T47D (cell line): ENCODE measurements at places on chromosomes 4 and X.
A peak's percentile ranks its signal among the peaks of the same experiment; 100 is the strongest.

GRCh38 chr4:140943486-140944198 lies 187.5 kb upstream of the TBC1D9 start:
- no peak for DNase-seq

DNA sequence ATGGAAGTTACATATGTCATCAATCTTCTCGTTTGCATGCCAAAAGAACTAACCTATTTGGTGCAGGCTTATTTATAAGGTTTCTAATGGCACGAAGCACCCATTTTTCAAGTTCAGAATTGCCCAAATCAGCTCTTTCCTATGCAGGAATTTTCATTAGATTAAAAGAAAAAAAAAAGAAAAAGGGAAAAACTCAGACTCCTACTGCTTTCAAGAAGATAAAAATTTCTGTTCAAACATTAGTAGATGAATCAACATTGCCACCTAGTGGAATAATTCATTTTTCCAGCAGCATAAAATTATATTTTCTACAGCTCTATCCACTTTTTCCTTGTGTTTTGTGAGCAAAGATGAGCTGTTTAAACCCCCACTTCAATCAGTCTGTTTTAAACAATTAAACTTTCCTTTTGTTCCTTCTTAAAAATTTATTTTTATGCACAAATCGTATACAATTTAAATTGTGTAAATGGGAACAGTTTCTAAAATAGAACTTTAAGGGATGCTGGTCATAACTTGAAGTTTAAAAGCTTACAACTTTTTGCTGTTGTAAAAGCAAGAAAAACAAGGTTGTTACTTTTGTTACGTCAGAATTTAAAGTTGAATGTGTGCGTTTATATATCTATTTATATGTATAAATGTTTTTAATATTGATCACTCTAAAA lies 309.9 kb downstream of the ARAP2 start:
- no peak for DNase-seq

- DNase-seq, result no peak
These were observed 249.6 kb upstream of the ATOH1 start for GRCh38 chr4:93578942-93579341.

DNA sequence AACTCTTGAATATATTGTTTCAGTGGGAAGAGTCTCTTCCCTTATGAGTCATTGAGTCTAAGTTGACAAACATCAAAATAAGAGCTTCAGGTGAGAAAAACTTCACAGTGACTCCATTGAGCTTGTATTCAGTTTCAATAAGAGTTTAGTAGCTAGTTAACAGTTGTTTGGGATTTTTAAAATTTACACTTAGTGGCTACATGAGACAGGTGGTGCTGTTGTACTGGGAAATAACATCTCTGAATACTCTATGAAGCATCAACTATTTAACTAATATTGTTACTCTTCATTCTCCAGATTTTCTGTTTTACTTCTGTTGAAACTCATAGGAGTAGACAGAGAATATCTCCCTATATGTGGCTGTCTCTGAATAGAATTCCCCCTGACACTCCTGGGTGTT lies 1609.1 kb downstream of the C4orf33 start:
- peak; percentile 33 for DNase-seq

- DNase-seq, result peak; percentile 60
These were observed 193.8 kb downstream of the ADAMTS3 start for GRCh38 chr4:72375073-72375736.

GRCh38 chr4:92362028-92362427 lies 58.3 kb downstream of the GRID2 start:
- no peak for DNase-seq
